ENCODE measurements at places on chromosomes 7 and 10. TPM values are rescaled to one million over a fixed set of nuclear protein-coding genes. Genes with fewer than 3 reads are reported as not detected.

Gene SLC39A12
- not detected for total RNA-seq

Gene HTR5A
- total RNA-seq, result not detected

Gene FOXI2
- not detected for total RNA-seq

Gene SFTPA2
- not detected for total RNA-seq

Gene ITPRID1
- not detected for total RNA-seq

All from bladder microvascular endothelial cell (primary cell).